Mesenchymal stem cell (in vitro differentiated cells and primary cell): ENCODE measurements at places on chromosomes 2 and 18.
A peak's percentile ranks its signal among the peaks of the same experiment; 100 is the strongest.

DNA sequence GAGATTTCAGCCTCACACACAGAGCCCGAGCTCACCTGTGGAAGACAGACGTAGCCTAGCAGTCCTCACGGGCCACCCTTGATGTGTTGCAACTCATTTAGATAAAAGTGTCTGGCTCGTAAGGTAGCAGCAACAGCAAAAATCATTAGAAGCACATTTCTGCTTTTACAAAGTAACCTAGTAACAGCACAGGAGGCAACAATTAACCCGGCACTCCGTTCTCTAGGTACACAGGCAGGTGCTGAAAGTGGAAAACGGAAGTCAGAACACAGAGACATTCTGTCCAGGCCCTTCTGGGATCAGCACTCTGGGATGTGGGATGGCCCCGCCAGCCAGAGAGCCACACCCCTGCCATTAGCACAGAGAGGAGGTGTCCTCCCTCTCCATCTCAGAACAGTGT, 99.3 kb downstream of the KLHL29 start:
- DNase-seq: no peak

GRCh38 chr2:107334306-107334705, 448.3 kb upstream of the ST6GAL2 start:
- DNase-seq: no peak

DNA sequence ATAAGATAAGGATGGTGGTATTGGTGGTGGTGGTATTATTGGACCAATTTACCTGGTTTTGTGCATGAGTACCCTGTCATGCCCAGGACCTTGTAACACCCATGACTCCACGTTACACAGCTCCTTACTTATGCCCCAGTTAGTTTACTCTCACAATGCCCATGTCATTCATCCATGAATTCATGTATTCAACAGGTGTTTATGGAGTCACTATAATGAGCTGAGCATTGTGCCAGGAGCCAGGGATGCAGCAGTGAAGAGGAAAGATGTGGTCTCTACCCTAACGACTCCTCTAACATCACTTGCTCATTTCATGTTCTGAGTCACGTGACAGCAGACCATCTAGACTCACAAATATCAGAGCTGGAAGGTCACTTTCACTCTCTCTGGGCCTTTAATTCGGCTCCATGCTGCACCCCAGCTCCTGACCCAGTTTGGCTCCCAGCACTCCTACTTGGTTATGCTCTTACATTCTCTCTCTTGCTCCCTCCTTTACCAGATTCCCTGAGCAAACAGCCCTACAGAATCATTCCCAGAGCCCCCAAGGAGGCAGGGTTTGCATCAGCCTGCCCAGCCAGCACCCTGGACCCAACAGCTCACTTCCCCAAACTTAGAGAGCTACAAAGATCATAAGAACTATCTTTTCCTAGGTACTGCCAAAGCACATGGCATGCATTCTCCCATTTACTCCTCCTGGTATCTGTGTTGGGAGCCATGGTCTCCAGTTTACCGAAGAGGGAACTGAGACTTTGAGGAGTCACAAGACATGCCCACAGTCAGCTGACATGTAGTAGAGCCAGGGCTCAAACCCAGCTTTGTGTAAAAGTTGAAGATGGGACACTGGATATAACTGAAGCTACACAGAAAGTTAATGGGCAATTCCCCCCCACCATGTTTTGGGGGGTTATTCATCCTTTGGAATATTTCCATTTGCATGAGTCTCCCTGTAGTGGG, 449.9 kb downstream of the LRATD1 start:
- no peak for DNase-seq

DNA sequence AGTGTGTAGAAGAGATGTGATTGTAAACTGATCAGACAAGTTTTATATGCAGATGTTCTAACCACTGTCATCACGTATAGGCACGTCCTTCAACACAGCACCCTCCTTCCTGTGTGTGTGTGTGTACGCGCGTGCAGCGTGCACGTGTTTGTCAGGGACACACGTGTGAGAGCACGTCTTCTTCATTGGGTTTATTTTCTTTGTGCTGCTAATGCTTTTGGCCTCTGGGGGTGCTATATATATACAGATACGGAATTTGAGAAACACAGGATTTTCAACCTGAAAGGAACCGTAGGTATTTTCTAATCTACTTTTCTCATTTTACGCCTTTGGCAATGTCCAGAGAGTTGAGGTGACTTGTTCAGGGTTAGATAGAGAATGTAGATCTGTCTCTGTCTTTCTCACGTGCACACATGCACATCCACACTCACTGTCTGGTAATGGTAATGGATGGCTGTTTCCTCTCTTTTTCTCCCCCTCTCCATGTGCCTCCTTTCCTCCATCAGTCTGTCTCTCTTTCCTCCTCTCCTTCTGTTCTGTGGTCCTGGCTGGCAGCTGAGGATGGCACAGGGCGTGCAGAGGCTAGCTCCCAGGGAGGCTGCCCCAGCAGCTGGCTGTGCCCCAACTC, 13.4 kb upstream of the CELF4 start:
- peak; percentile 8 for DNase-seq

DNA sequence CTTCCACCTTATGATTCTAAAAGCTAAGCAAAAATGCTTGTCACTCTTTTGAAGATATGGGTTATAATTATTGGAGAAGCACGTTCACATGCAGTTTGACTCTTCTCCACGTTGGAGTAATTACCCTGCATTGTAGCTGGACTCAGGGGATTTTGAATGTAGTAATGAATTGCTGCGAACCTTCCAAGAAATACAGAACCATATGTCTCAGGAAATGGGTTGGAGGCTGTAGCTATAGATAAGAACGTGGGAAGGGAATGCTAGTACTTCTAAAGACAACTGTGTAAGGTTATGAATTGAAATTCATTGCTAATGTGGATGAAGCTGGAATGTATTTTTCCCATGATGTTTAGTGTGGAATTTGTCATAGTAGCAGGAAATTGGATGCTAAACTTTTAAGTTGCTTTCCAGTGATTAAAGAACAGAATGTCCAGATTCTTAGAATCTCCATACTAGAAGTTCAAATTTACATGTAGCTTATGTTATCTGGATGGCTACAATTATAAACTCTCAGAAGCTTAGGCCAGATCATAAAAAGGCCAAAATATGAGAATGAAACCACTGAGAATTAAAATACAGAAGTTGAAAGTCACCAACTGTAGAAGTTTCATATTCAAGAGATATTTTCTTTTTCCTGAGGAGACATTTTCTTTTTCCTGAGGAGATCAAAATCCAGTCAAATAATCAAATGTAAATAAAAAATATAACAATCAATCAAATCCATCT, 27.3 kb upstream of the SPOPL start:
- DNase-seq: no peak

DNA sequence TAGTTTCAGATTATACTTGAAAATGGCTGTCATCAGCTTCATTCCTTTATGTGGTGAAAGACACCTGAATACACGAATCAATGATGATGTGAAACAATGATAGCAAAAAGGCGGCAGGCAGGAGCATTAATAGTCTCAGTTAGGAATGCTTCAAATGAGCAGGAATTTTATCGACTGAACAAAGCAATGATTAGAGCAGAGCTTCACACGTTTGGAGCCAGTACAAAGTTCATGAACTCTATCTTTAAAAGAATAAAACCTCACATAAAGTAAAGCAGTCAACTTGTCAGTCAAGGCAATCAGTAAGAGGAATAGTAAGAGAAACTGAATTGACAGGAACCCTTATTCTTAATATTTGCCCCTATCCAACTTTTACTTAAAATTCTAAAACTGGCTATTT, 78.4 kb upstream of the SERTAD2 start:
- no peak for DNase-seq

GRCh38 chr18:23939896-23940295, 74.7 kb upstream of the TTC39C start:
- no peak for DNase-seq

DNA sequence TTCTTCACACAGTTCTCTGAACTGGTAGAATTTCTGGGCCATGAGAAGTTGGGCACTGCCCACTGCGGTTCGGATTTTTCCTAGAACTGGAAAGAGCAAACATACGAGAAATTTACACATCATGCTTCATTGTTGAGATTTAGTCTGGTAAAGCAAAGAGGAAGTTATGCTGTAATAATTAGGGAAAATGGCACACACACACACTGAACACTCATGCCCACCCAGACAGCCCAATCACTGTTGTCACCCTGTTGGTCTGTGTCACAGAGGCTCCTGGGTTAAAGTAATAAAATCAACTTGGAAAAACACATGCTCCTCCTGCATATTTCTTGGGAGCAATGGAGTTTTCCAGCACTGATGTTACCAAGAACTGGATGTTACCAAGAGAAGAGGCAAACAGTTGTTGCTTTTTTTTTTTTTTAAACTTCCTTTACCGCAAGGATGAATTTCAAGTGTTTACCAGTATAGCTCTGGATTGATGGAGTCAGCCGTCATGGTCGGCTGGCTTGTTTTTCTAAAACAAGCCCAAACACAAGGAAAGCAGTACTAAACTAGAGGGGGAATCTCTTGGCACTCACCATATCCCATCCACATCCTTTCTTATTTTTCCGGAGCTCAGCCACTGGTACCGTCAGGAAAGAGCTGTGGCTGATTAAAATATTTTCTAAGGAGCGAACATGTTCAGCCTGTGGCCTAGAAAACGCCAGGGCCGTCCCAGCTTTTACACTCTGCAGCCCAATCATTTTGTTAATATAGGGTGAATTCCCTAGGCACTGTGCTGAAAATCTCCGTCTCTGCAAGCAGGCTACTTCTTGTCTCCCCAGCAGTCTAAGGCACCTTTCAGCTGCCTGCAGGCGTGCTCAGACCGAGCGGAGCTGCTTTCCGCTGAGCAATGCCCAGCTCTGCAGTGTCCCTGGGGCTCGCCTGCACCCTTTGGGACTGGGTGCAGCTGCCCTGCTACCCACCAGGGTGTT, 58.9 kb downstream of the TGIF1 start:
- peak; percentile 32 for DNase-seq

GRCh38 chr2:181575024-181575649, 81.8 kb downstream of the CERKL start:
- DNase-seq: no peak

DNA sequence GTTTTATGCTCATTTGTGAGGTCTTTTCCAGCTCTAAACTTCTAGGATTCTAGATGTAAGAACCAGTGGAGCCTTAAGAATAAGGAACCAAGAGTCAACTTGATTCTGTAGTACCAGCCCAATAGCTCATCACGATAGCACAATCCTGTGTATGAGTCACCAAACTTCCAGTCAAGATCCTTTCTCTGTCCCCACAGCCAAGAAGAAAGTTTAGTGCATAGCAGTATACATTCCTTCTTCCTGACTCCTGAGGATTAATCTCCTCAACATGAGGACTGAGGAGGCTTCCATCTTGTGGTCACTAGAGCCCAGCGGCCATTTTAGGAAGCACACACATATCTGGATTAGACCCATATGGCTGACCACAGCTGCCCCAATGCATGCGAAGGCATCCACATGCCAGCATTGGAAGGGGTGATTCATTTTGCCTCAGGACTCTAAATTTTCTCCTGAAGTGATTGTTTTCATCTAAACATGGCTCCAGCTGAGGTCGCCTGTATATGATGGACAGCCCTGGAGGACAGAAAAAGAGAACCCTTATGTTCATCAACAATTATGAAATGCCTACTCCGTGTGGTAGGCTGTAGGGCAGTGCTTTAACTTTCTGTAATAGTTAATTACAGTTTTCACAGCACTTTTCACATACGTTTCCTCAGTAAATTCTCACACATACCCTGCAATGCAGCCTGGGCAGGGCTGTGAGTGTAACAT, 53.5 kb downstream of the RASGRP3 start:
- DNase-seq: peak; percentile 99

DNA sequence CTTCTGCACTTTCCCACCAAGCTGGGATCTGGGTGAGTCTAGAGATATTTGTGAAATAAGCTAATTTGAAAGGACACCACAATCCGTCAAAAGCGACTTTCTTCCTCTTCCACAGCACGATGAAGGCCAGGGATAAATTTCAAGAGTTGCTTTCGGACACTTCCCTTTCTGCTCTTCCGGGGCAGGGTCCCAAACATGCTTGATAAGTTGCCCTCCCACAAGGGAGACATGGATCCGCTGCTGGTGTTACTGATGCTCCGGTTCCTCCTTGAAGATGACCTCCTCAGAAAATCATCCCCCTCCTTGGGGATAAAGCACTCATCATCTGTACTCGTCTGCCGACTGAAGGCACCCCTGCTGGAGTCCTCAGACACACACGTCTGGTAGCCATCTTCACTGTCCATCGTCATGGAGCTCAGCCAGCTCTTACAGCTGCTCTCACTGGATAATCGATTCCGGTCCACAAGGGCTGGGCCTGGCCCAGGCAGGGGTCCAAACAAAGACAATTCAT, 28.2 kb downstream of the CYTIP start:
- no peak for DNase-seq

GRCh38 chr2:192978395-192978794, 783.7 kb upstream of the TMEFF2 start:
- no peak for DNase-seq

GRCh38 chr2:205906419-205906818, 179.6 kb downstream of the INO80D start:
- DNase-seq: no peak

DNA sequence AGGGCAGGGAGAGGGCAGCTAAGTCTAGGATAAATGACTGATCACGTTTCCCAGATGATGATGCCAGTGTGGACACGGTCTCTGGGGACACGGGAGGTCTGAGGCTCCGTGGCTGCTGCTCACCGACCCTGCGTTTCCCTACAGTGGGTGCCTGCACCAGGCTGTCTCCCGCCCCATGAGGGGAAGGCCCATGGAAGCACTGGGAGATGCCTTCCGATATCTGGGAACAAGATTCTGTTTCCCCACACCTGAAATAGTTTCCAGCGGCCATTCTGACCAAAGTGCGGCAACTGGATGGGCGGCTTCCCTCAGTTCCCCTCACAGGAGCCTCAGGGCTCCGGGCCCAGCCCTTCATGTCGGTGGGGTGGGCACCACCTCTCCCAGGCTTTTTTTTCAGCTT, 83.1 kb downstream of the EDAR start:
- no peak for DNase-seq
